ENCODE measurements at places on chromosomes 5 and 9.

- DNase-seq: no peak
Observed at GRCh38 chr5:101788797-101789196, 507.3 kb downstream of the SLCO4C1 start.

GRCh38 chr9:138105123-138105415, 227.5 kb downstream of the CACNA1B start:
- no peak for DNase-seq

DNA sequence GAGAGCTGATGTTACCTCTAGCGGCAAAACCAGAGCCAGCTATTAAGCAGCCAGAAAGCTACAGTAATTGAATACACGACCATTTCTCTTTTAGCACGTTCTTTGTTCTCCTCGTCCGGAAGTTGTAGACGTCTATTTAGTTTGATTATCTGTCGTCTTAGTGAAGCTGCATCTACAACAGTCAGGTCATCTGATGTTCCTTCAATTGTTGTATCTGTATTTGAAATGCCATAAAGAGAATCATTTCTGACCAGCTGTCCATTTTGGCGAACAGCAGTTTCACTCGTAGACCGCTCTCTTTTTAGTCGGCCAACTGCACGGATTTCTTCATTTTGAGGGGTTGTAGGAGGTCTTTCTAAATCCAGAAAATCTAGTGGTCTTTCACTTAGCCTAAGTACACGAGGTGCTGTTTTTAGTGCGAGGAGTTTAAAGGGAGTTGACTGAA, 12.6 kb downstream of the PDE6A start:
- no peak for DNase-seq

DNA sequence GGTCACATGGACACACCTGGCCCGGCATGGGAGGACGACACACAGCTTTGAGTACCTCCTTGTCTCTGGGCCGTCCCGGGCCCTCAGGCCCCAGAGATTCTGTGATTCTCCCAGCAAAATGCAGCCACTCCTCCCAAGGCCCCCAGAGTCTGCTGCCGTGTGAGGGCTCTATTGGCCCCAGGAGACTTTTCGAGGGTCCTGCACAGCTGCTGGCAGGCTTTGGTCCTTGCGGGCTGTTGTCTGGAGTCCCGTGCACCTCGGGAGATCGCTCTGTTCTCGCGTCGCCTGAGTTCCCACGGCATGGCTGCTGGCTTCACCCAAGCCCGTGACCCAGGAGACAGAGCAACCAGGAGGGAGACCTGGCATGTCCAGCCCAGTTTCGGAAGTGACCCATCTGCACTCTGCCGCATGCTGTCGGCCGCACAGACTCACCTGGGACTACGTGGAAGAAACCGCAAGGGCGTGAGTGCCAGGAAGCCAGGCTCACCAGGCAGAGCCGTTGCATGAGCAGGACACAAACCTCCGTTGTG, 46.8 kb upstream of the NKD2 start:
- DNase-seq: no peak

DNA sequence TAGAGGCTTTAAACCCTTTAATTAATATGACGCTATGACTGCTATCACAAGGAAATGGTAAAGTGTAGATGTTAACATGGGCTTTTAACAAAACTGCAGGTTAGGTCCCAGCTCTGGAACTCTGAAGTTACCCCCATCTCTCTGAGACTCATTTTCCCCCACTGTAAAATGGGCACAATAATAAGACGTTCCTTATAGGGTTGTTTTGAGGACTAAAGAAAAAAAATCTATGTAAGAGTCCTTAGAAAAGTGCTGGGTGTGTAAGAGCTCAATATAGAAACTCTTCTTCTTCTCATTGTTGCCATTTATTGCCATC, 45.8 kb upstream of the STK32A start:
- DNase-seq: no peak

Data from Kasumi-1 (cell line).